Stomach (tissue), 19 donors: ENCODE measurements at places on chromosomes 3 and 15. TPM values are rescaled to one million over a fixed set of nuclear protein-coding genes. Genes with fewer than 3 reads are reported as not detected.

Gene CSTA
- total RNA-seq = not detected

Gene PRR20G
- not detected for total RNA-seq

Gene GPR27
- 2.8 TPM for total RNA-seq

Gene SGO1
- 4.5 TPM for total RNA-seq

Gene ECE2
- 0.45 TPM for total RNA-seq

Gene FURIN
- 56.4 TPM for total RNA-seq

Gene IRAK2
- 2.3 TPM for total RNA-seq

Gene SV2B
- 0.45 TPM for total RNA-seq

Gene CFAP20DC
- total RNA-seq = not detected

Gene LRTM1
- total RNA-seq = not detected

Gene DUOXA1
- not detected for total RNA-seq

Gene VEPH1
- 0.58 TPM for total RNA-seq

Gene ROPN1
- total RNA-seq = not detected

DNA sequence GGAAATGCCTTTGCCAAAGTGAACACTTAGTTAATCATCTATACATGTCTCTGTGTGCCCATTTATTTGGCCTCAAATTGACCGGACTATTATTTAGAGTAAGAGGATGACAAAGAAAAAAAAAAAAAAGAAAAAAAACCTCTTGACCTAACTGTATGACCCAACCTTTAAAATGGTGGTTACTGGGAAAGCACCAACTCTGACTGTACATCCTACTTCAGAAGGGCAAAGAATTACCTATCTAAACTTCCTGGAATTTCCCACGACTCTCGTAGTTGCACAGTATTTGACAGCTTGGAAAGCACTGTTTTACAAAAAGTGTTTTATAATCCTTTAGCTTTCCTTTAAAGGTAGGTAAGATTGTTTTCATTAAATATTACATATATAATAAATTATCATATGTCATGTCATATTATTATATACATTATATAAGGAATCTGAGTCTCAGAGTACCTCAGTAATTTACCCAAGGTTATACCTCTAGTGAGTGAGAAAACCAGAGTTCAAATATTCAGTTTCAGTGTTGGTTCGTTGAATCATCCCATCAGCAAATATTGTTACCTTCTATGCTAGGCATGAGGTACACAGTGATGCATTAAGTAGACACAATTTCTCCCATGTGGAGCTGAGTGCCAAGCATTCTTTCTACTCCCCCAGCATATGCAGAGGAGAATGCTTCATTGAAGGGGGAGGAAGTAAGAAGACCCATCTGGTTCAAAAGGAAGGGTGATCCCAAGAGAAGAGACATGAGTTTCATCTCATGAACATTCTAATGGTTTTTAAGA, 5.0 kb downstream of the BCL2A1 start:
- H3K27ac ChIP-seq = no peak overlapping the region
- no peak for DNase-seq
- no peaks in the 10 kb centered on the region for H3K4me1 ChIP-seq
- H3K27me3 ChIP-seq = no peaks in the 10 kb centered on the region
- H3K36me3 ChIP-seq = no peaks in the 10 kb centered on the region
- no peak overlapping the region for H3K4me3 ChIP-seq

- H3K27ac ChIP-seq = no peak overlapping the region
- no peaks in the 10 kb centered on the region for H3K4me1 ChIP-seq
- H3K36me3 ChIP-seq = no peaks in the 10 kb centered on the region
- no peak for DNase-seq
- H3K4me3 ChIP-seq = no peak overlapping the region
These were observed 23.3 kb upstream of the GABRR3 start for GRCh38 chr3:98058244-98058960.

- H3K4me1 ChIP-seq = no peaks in the 10 kb centered on the region
- no peak for DNase-seq
- H3K36me3 ChIP-seq = peaks cover 27% of the 10 kb centered on the region
- H3K27ac ChIP-seq = no peak overlapping the region
- no peaks in the 10 kb centered on the region for H3K27me3 ChIP-seq
These were observed 7.3 kb downstream of the CCDC71 start for GRCh38 chr3:49158792-49159191.

- no peaks in the 10 kb centered on the region for H3K27me3 ChIP-seq
- no peak for DNase-seq
- H3K27ac ChIP-seq = no peak overlapping the region
- H3K4me3 ChIP-seq = no peak overlapping the region
- H3K36me3 ChIP-seq = no peaks in the 10 kb centered on the region
- H3K4me1 ChIP-seq = peaks cover 8% of the 10 kb centered on the region
These were observed 11.1 kb upstream of the PIK3R4 start for GRCh38 chr3:130757611-130758150.

DNA sequence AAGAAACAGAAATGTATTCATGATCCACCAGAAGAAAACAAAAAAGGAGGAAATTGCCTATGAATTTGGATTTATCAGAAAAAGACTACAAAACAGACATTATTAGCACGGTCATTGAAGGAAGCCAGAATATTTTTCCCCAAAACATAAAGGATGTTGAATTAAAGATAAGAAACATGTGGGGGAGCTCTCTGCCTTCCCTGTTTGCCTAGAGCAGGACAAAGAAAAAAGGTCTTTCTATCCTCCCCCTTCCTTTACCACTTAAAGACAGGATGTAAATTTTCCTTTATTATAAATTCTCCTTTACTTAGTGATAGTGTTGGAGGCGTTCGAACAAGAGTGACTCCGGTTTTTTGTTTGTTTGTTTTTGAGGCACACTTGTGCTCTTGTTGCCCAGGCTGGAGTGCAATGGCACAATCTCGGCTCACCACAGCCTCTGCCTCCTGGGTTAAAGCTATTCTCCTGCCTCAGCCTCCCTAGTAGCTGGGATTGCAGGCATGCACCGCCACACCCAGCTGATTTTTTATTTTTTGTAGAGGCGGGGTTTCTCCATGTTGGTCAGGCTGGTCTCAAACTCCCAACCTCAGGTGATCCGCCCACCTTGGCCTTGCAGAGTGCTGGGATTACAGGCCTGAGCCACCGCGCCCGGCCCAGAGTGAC, 14.9 kb upstream of the RPN1 start:
- H3K4me3 ChIP-seq = no peak overlapping the region
- H3K27me3 ChIP-seq = no peaks in the 10 kb centered on the region
- no peaks in the 10 kb centered on the region for H3K4me1 ChIP-seq
- no peaks in the 10 kb centered on the region for H3K36me3 ChIP-seq
- no peak for DNase-seq

DNA sequence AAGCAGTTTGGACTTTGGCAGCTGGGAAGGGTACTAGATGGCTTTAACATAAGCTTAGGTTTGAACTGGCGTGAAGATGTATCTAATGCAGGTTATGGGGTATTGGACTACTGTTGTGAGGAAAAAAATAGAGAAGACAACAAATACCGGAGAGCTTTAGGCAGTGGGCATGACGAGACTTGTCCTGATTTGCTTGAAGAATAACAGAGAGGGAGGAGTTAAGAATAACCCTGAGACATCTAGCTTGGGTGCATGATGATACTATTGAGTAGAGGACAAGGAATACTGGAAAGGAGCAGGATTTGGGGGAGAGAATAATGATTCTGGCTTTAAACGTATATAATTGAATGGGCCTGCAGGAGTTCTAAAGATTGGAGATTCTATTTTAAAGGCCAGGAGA, 249.5 kb upstream of the AZI2 start:
- no peaks in the 10 kb centered on the region for H3K36me3 ChIP-seq
- H3K4me1 ChIP-seq = no peaks in the 10 kb centered on the region
- H3K27me3 ChIP-seq = no peaks in the 10 kb centered on the region
- H3K4me3 ChIP-seq = no peak overlapping the region
- no peak for DNase-seq
- no peak overlapping the region for H3K27ac ChIP-seq

GRCh38 chr3:134299185-134299887, 48.7 kb upstream of the RYK start:
- no peak overlapping the region for H3K4me3 ChIP-seq
- H3K27ac ChIP-seq = no peak overlapping the region
- no peaks in the 10 kb centered on the region for H3K27me3 ChIP-seq

DNA sequence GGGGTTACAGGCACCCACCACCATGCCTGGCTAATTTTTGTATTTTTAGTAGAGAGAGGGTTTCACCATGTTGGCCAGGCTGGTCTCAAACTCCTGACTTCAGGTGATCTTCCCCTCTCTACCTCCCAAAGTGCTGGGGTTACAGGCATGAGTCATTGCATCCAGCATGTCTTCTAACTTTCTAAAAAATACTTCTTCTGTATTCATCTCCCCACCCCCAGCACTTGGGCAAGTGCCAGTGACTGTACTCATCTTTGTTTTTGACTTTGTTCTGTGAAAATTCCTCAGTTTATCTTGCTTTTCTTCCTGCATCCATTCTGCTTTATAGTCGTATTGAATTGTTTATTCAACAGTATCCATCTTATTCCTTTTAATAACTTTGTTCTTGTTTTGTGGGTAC, 47.6 kb downstream of the ARIH1 start:
- H3K27me3 ChIP-seq = no peaks in the 10 kb centered on the region
- peaks cover 18% of the 10 kb centered on the region for H3K36me3 ChIP-seq
- no peak for DNase-seq

- no peak for DNase-seq
- H3K27me3 ChIP-seq = no peaks in the 10 kb centered on the region
- no peaks in the 10 kb centered on the region for H3K4me1 ChIP-seq
These were observed 508.5 kb downstream of the GABRG3 start for GRCh38 chr15:27479296-27480140.

- H3K27me3 ChIP-seq = no peaks in the 10 kb centered on the region
- DNase-seq = no peak
- H3K4me1 ChIP-seq = peaks cover 58% of the 10 kb centered on the region
- H3K36me3 ChIP-seq = no peaks in the 10 kb centered on the region
- no peak overlapping the region for H3K4me3 ChIP-seq
- peak overlapping the region; percentile 80 for H3K27ac ChIP-seq
These were observed 21.3 kb downstream of the GASK1A start for GRCh38 chr3:43000387-43000786.

DNA sequence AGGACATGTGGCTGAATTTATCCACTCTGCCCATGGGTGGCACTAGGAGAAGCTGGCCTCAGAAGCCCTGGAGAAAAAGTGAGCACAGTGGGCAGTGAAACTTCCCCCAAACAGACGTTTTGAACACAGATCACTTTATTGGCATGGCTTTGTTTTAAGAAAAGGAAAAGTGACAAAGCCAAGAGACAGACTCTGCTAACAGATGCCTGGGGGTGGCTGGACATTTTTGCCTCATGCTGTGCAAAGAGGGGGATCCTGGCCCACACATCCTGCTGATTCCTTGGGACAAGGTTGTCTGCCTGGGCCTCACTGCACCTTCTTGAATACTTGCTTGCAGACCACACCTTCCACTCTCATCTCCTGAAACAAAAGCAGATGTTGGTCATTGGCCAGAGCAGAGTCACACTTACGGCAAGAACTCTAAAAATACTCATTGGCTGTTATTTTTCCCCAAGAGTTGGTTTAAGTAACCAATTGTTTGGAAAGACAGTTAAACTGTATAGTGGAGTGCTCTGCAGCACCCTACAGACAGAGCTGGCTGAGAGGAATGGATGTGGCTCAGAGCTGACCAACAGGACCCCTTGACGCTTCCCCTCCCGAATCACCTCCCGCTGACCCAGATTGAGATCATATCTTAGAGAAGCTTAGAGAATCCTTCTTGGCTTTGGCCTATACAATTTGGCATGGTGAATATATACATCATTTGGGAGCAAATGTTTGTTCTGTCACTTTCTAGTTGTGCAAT, 22.0 kb downstream of the RBP1 start:
- no peaks in the 10 kb centered on the region for H3K27me3 ChIP-seq
- H3K27ac ChIP-seq = no peak overlapping the region
- H3K4me1 ChIP-seq = no peaks in the 10 kb centered on the region
- DNase-seq = no peak
- H3K36me3 ChIP-seq = no peaks in the 10 kb centered on the region
- H3K4me3 ChIP-seq = no peak overlapping the region

GRCh38 chr3:125403789-125404188, 28.7 kb upstream of the ZNF148 start:
- no peaks in the 10 kb centered on the region for H3K27me3 ChIP-seq
- H3K4me1 ChIP-seq = no peaks in the 10 kb centered on the region
- H3K36me3 ChIP-seq = no peaks in the 10 kb centered on the region
- no peak overlapping the region for H3K27ac ChIP-seq
- no peak for DNase-seq

DNA sequence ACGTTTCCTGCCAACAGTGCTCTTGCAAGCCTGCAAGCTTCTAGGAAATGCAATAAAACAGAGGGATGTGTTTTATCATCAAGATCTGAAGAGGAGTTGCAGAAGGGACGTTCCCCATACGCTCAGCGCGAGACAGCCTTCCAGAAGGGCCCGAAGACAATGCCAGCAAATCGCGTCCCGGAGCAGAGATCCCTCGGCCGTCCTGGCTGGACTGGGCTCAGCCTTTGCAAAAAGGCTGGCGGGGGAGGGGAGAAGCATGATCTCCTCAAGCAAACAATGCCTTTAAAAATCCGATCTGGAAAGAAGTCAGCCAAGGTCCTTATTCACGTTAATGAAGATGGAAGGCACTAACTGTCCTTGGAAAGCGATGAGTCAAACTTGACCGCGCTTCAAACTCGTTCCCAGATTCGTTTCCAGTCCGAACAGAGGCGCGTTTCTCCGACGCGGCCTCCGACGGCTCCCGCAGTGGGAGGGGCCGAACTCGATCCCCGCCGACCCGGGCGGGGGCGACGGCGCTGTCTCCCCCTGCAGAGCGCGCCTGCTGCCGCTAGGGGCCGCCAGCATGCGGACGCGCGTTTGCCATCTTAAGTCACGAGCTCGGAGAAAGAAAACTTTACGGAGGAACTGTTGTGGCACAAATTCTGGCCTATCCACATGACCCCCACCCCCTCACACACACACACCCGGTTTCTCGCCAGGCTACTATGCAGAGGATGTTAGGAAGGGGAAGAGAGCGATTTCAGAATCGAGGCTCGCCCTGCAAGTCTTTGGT, 5.5 kb downstream of the BCL6 start:
- H3K27ac ChIP-seq = peak overlapping the region; percentile 99
- no peaks in the 10 kb centered on the region for H3K36me3 ChIP-seq
- H3K27me3 ChIP-seq = no peaks in the 10 kb centered on the region
- peak; percentile 95 for DNase-seq

DNA sequence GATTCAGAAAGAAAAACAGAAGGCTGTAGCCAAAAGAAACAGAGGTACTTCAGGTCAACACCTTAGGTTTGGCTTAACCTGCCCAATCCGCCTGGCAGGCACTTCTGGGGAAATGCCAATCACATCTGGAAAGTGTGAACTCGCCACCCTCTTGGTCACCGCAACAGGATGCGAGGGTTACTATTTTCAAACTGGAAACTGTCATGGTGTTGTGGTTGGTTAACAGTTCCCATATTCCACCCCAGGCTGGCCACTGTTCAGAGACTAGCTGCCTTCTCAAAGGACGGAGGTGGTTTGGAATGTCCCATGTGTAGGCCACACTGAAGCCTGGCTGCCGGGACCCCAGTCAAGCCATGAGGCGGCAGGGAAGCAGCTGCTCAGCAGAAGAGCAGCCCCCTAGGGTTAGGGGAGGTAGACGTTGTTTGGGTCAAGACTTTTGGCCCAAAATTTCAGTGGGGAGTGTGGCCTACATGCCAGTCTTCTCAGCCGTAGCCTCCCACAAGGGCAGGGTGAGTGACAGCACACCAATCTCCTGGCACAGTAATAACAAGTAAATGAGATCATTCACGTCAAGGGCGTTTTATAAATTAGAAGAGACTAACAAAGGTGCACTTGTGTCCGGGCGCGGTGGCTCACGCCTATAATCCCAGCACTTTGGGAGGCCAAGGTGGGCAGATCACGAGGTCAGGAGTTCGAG, 54.6 kb downstream of the UMPS start:
- H3K27ac ChIP-seq = peak overlapping the region; percentile 82
- H3K27me3 ChIP-seq = no peaks in the 10 kb centered on the region
- H3K4me3 ChIP-seq = no peak overlapping the region
- no peaks in the 10 kb centered on the region for H3K36me3 ChIP-seq
- H3K4me1 ChIP-seq = peaks cover 45% of the 10 kb centered on the region
